ENCODE measurements at places on chromosomes 4 and X. TPM values are rescaled to one million over a fixed set of nuclear protein-coding genes. Genes with fewer than 3 reads are reported as not detected.

Gene CDX4
- total RNA-seq = not detected

Gene XAGE1A
- not detected for total RNA-seq

Gene MAGEB10
- not detected for total RNA-seq

Gene IGSF1
- total RNA-seq = not detected

Gene CXCL5
- total RNA-seq = not detected

Gene SHOX
- total RNA-seq = not detected

Gene TRAPPC11
- 29.3 TPM for total RNA-seq

Gene STAG2
- total RNA-seq = 122 TPM

Gene TMPRSS11A
- not detected for total RNA-seq

Gene NMU
- not detected for total RNA-seq

Gene P2RY8
- 47.1 TPM for total RNA-seq

All from CD8-positive, alpha-beta memory T cell (primary cell).